ENCODE measurements at places on chromosomes 5 and 9.

- DNase-seq, result no peak
Measured at GRCh38 chr5:112878760-112879159, 17.7 kb downstream of the SRP19 start.

- no peak for DNase-seq
Measured at GRCh38 chr5:50889790-50890189, 223.4 kb downstream of the PARP8 start.

GRCh38 chr5:112492291-112492690, 73.2 kb upstream of the EPB41L4A start:
- DNase-seq, result no peak

DNA sequence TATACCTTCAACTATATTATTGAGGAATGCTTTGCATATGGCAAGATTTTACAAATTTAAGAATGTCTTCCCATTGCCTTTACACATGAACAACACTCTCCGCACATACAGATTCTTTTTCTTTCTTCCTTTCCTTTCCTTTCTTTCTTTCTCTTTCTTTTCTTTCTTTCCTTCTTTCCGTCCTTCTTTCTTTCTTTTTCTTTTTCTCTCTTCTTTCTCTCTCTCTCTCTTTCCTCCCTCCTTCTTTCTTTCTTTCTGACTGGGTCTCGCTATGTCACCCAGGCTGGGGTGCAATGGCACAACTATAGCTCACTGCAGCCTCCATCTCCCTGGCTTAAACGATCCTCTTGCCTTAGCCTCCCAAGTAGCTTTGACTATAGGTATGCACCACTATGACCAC, 13.8 kb downstream of the WDR31 start:
- no peak for DNase-seq

DNA sequence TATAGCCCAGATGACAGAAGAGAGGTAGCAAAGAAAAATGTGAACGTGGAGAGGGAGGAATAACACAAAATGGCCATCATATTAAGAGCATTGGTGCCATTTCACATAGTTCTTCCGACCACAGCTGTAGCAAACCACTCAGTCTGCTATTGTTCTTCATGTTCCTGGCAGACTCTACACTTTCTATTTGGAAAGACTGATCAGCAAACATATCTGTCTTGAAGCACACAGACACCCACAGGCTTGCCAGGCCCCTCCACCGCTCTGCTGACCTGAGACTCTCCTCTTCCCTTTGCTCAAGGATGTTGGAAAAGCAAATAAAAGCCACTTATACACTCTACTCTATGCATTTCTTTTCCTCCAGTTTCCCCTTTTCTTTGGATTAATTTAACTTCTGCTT, 298.0 kb downstream of the FBXL7 start:
- no peak for DNase-seq

DNA sequence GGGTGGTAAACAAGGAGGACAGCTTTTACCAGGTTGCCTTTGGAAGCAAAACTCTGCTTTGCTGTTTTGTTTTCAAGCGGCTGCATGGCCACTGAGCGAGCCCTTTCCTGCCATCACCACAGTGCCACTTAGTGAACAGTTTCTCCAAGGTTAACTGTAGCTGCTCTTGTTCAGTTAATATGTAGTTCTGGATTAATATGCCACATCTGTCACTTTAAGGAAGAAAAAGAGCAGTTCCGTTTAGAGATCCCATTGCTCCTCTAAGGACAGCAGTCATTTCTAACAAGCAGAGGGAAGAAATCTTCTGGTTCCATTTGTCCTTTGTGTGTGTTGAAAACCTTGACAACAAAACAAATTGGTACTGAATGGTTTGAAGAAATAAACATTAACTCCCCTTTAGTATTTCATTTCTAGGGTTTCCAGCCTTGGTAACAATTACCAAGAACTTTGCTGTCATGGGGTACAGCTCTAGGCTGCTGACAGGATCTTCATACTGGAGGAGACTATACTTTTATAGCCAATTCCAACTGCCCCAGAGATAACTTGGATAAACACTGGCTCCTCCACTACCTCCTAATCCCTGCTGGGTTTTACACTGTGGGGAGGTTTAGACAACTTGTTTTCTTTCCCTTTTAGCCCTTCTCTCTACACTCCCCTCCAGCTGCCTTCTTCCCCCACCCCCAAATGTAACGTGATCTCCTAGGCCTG, 10.3 kb upstream of the ABL1 start:
- DNase-seq, result no peak

DNA sequence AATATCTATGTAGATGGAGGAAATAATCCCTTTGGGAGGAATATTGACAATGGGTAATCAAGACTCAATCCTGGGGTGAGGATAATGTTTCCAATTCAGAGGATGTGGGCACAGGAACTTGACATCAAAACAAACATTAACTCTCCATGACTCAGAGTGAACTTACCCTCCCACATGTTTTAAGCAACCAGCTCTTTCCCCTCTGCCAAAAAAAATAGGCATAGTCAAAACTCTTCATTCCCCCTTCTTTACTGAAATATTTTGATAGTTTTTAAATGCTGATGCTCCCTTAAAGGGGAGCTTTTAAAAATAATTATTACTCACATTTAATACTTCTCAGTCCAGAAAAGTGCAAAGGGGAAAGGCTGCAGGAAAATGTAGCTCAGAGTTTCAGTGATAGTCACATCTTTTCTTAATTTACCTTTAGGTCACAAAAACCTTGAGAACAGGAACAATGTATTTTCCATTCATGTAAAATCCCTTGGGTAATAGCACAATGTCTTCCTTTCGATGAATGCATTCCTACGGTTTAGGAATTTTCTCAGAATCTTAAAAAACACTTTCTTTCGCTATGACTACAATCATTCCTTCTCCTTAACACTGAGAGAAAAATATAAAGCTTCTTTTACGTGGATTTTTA, 298.4 kb upstream of the GRAMD2B start:
- no peak for DNase-seq

DNA sequence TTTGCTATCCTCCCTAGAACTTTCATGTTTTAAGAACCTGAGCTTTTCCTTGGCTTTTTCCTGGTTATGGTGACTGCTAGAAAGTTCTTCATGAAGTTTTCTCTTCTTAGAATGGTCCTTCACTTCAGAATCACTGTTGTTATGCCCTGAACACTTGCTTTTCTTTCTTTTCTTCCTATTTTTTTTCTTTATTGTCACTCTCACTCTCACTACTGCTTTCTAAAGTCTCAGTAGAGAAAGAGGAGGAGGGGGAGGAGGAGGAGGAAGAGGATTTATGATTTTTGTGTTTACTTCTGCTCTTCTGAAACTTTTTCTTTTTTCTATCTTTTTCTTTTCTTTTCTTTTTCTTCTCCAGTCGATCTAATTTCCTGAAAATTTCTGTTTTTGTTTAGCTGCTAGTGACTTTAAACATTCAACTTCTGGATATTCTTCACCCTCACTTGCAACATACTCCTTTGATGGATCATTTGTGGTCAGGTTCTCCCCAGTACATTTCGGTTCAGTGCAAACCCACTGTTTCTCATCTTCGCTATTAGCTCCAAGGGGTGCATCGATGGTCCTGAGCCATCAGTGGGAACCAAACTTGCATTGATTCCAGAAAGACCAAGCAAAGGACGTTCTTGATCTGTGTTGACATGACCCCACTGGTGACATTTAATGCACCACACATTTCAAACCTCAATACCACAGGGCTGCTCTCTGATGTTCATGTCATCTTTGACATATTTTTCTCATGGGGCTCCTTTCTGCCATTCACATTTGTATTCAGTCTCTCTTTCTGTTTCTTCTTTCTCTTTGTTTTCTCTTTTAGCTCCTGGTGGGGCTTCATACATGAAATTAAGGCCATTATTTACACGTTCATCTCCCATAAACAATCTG, 81.6 kb upstream of the HAND1 start:
- no peak for DNase-seq

GRCh38 chr9:96025995-96026602, 150.6 kb downstream of the ERCC6L2 start:
- DNase-seq, result no peak

- DNase-seq, result no peak
Measured at GRCh38 chr5:116428966-116429365, 145.7 kb downstream of the SEMA6A start.

DNA sequence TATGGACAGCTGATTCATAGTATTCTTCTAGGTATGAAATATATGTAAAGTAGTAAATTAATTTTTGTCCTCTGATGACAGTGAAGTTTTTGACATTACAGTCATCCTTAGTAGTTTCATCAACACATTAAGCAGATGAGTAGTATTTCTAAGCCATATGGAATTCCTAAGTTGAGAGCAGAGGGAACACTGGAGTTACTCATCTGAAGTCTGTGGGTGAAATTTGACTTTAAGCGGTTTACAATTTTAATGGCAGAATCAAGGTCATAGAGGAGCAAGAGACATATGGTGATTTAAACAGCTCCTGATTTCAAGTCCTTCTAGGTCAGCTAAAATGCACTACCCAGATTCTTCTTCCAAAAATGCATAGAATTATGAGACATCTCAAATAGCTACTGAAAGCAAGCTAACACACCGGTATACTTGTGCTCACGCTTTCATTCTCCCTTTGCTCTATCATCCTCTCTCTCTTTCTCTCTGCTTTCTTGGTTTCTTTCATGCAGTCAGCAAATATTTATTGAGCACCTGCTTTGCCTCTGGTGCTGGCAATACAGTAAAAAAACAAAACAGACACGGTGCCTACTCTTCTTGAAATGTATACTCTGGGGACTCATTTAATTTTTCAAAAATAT, 235.9 kb downstream of the FER start:
- no peak for DNase-seq

GRCh38 chr9:76827296-76828080, 63.2 kb downstream of the PCA3 start:
- DNase-seq, result no peak

- DNase-seq, result no peak
Measured at GRCh38 chr5:353612-354580, 32.4 kb downstream of the AHRR start.

- DNase-seq, result no peak
Measured at GRCh38 chr5:59354274-59354673, 539.3 kb downstream of the PDE4D start.

GRCh38 chr5:54616031-54616430, 98.5 kb downstream of the SNX18 start:
- no peak for DNase-seq

DNA sequence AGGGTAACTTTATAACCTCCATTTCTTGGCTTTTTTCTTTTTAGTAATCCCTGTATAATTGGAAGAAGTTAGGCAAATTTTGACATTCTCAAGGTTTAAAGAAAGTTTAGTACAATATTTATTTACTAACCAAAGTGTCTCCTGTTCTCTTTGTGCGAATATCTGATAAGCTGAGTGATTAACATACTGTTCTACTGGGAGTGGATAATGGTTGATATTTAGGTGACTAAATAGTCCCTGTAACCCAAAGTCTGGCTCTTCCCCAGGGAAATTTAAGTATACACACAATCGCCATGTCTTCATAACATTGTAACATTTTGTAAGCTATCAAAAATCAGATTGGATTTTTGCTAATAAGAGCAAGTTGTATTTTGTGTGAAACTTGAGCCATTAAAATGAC, 40.0 kb downstream of the CCNH start:
- DNase-seq, result no peak

DNA sequence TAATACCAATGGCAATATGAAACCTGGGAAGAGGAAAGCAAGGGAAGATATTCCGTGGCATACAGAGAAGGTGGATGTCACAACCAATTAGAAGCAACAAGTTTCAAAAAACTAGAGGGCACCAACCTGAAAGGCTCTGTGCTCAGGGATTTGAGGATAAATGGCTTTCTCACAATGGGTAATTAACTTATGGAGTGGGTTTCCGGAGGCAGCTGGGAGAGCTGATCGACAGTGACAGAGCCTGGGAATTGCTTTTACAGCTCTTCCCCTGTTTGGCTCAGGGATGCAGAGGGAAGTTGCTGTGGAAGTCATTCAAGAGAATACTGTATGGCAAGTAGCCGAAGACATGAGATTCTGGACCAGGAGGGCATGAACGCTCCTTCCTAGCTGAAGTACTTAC, 237.0 kb downstream of the KIF4B start:
- no peak for DNase-seq

- DNase-seq, result no peak
Measured at GRCh38 chr5:115350894-115351293, 54.4 kb upstream of the CCDC112 start.

DNA sequence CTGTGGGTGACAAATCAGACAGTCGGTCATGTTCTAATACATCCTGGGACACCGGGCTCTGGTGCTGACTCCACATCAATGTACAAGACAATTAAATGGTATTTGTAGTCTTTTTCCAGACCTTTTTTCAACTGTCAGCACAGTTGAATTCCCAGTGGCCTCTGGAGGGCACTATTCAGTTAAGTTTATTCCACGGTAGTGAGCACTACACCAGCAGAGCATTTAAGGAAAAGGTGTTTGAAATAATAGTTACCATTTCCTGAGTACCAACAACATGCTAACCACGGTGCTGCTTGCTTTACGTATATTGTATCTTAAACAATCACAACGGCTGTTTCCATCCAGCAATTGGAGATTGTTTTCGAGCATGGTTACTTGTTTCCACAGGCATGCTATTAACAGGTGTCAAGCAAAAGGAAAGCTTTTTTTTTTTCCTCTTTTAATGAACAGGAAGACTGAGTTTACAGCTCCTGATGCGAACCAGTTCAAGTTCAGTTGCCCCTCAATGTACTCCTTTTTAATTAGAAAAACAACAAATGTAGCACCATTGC, 186.7 kb downstream of the PDZD2 start:
- DNase-seq, result no peak

GRCh38 chr9:135494791-135495559, 5.5 kb upstream of the MRPS2 start:
- DNase-seq, result no peak

DNA sequence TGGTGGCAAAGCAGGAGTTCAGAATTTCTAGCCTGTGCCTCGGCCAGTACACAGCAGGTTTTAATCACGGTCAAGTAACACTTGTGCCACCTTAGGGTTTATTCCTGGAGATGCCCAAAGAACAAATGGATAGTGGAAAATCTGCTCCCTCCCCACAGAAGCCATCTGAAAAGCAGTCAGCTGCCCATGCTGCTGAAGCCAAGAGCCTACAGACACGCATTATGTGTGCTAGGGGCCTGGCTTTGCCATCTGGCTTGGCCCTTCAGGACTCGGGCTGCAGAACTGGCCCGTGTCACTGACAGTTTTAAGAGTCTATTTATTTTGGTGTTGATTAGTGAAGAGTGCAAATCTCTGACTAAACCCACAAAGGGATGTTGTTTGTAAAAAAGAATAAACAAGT, 11.1 kb downstream of the ARSB start:
- DNase-seq, result no peak

GRCh38 chr5:159324986-159325385, 5.3 kb downstream of the IL12B start:
- DNase-seq, result no peak

Measured in cortex of kidney (tissue), 1 donor.